CD14-positive monocyte (primary cell): ENCODE measurements at places on chromosomes 5 and 9.
A peak's percentile ranks its signal among the peaks of the same experiment; 100 is the strongest.

- no peak for DNase-seq
Measured at GRCh38 chr5:60960591-60960990, 15.6 kb downstream of the NDUFAF2 start.

GRCh38 chr5:153086486-153086885, 404.0 kb upstream of the GRIA1 start:
- no peak for DNase-seq

- peak; percentile 77 for DNase-seq
Measured at GRCh38 chr5:95835682-95836385, 13.3 kb upstream of the GLRX start.

GRCh38 chr5:108642170-108642906, 105.4 kb upstream of the FER start:
- DNase-seq = peak; percentile 52

GRCh38 chr5:153968761-153969562, 69.7 kb downstream of the FAM114A2 start:
- DNase-seq = no peak

DNA sequence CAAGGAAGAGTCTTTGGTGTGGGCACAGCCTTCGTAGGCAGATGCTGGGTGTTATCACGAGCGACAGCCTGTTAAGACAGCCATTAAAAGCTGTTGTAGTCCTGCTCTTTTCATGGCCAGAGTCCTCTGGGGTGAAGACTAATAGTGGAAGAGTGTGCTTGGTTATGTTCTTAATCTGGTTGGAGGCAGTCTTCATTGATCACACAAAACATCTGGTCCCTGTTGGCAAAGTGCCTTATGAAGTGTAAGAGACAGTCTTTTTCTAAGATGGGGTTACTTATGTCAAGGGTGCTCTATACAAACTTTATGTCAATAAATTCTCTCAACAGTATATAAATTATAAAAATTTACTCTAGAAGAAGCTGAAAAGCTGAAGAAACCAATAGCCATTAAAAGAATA, 280.4 kb downstream of the CAAP1 start:
- DNase-seq = no peak

DNA sequence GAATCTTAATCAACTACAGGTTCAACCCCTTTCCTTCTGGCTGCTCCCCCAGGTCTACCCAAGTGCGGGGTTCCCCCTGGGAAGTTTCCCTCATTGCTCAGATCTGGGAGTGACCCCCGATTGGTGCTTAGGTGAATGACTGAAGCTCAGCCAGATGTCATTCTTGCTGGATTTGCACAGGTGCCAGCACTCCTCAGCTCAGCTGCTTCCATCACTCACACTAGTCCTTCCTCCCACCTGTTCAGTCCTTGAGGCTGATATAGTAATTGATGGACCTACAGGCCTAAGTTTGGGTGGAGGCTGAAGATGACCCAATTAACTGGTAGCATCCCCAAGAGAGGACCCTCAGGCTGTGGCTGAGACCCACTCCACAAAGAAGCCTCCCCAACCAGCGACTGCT, 32.9 kb downstream of the PRLR start:
- DNase-seq = no peak

DNA sequence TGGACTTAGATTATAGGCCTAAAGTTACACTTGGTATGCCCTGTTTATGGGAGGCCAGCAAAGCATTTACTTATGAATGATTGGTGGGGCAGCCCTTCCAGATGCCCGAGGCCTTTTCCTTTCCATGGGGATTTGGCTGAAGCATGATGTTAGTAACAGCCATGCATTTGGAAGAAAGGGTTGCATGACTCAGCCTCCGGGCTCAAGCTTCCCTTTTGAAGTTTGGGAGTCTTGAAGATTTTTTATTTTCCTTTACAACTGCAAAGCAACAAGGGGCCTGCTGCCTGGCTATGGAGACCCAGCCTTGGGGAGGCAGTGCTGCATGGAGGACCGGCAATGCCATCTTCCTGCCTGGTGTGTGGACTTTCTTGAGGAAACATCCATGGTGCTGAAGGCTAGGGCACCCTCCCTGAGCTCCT, 244.7 kb downstream of the ICE1 start:
- DNase-seq = no peak

DNA sequence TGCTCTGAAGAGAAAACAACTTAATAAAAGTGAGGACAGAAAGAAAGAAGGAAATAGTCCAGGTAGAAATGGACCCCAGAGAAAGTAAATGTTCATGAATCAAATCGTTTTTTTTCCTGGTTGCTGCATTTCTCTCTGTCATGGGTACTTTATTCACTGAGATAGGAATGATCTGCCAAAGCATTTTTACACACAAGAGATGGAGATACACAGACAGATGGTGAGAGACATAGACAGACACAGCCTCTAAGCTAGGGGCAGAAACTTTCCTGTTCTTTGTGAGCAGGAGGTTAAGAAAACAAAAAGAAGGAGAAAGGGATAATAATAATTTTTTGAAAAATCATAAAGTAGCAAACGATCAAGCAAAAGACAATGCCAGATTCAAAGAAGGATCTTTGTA, 73.7 kb downstream of the ASTN2 start:
- no peak for DNase-seq

GRCh38 chr9:88174324-88174723, 36.0 kb upstream of the SPATA31C2 start:
- DNase-seq = no peak

DNA sequence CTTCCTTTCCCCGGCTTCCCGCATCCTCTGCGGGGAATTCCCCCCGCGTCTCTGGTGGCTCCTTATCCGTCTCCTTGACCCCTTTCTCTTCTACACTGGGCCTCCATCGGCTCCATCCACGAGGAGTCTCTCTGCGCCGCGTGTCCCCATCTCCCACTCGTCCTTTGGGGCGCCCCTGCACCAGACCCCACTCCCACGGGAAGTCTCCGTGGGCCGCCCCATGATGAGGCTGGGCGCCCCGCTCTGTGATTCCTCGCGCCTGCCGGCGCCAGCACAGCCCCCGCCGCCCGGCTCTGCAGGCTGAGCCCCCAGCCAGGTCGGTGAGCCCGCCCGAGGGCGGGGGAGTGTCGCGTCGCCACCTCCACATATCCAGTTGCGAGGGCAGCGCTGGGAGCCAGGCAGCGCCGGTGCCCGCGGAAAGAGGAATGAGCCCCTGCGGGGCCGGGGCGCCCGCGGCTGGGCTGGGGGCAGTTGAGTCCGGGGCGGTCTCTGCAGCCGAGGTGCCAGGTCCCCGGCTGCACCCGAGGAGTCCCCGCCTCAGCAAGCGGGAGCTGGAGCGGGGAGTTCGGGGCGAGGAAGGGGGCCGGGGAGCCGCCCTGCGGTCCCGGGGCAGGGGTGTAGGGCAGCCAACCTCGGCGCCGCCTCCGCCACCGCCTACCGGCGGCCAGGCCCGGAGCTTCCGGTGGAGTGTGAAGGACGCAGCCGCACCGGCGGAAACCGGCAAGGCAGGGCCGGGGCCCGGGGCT, 2.1 kb upstream of the TRAF1 start:
- DNase-seq = peak; percentile 64

GRCh38 chr5:126402621-126403555, 20.3 kb upstream of the GRAMD2B start:
- no peak for DNase-seq

DNA sequence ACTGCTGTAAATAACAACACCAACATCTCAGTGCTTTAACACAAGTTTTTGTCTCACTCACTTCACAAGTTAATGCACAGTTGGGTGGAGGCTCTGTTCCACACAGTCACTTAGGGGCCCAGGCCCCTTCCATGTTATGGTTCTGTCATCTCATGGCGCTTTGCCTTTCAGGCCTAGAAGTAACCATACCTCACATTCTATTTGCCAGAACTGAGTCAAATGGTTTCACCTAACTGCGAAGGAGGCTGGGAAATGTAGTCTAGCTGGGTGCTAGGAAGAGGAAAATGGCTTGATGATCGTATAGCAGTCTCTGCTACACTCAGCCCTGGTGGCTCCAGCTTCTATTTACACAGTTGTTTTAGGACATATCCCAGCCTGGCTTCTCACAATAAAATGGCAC, 23.1 kb upstream of the MVB12B start:
- DNase-seq = no peak

DNA sequence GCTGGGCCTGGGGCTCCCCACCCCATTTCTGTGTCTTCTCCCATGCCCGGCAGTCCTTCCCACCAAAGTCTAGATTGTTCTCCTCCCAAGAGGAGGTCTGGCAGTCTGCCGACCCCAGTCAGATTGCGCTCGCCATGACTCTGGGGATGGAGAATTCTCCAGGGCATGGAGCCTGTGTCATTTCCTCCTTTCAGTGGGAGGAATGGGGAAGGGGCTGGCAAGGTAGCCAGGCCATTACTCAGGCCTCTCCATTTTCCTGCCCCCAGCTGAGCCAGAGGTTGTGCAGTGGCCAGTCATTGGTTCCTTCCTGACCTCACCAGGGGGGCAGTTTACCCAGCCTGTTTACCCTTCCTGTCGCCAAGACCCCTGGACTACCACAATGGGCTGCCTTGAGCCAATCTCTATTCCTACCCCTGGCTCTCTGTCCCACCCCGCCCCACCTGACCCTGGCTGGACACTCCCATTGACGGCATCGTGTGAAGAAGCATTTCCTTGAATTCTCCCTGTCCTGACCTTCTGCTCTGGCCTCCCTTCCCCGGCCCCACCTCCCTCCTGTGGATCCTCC, 628 bp downstream of the SYNPO start:
- DNase-seq = no peak

DNA sequence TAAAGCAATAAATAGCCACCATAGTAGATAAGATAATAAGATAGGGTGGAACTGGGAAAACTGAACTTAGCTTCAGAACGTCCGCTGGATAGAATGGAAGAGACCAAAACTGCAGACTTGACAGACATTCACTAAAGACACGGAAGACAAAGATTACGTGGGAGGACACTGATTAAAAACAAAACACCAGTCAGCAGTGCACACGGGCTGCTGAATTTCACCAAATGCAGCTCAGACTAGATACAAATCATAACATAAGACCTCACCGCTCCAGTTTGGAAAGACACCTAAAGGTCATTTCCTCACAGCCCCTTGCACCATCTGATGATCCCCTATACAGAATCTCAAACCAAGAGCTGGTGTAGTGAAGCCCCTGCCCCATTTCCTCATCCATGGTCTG, 2.9 kb upstream of the OR2Y1 start:
- no peak for DNase-seq

DNA sequence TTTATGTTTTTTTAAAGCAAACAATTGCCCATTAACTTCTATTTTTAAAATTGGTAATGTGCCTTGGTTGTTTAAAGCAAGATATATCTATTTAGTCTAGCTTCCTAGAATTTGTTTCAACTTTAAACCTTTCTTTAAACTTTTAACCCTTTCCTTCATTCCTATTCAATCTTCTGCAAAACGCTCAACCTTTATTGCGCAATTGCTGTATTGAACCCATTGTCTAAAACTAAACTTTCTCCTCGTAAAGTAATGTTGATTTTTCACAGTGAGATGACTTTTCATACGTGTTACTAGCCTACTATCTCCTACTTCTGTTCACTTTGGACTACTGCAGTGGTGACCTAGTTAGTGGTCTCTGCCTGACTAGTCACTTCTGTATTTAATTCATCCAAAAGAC, 63.3 kb downstream of the SMC5 start:
- DNase-seq = no peak

DNA sequence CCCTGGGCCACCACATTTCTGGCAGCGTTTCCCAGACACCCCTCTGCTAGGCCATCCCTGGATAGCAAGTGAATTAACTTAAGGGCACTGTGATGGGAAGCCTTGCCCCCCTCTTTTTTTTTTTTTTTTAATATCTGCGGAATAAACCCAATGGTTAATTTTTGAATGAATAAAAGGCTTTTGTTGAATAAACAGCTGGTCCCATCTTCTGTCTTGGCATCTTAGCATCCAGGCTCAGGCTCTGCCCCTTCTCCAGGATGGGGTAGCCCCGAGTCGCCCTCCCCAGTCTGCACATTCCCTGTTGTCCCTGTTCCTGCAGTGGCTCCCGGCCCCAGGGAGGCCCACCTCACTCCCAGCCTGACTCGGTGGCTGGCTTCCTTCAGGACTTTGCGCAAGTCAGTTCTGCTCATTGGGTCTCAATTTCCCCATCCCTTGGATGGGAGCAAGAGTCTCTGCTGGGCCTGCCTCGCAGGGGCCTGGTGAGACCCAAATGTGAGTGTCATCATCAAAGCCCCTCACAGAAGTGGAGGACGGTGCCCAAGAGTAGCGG, 29.0 kb upstream of the HMCN2 start:
- DNase-seq = no peak

DNA sequence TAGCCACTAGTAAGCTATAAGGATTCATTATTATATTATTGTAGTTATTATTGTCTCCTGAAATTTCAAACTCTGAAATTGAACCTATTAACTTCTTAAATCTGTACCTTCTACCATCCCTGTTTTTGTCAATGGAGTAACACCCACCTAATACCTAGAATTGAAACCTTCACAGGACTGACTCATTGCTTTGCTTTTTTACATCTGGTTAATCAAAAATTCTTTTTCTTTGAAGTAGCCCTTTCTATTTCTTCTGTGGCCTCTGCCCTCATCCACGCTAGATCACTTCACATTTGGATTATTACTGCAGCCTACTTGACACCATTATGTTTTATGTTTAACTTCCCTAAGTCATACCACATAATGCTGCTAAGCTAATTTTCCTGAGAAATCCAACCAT, 35.6 kb downstream of the RBM27 start:
- no peak for DNase-seq
